Thymus (tissue), 14 donors: ENCODE measurements at places on chromosomes 2 and 18.

DNA sequence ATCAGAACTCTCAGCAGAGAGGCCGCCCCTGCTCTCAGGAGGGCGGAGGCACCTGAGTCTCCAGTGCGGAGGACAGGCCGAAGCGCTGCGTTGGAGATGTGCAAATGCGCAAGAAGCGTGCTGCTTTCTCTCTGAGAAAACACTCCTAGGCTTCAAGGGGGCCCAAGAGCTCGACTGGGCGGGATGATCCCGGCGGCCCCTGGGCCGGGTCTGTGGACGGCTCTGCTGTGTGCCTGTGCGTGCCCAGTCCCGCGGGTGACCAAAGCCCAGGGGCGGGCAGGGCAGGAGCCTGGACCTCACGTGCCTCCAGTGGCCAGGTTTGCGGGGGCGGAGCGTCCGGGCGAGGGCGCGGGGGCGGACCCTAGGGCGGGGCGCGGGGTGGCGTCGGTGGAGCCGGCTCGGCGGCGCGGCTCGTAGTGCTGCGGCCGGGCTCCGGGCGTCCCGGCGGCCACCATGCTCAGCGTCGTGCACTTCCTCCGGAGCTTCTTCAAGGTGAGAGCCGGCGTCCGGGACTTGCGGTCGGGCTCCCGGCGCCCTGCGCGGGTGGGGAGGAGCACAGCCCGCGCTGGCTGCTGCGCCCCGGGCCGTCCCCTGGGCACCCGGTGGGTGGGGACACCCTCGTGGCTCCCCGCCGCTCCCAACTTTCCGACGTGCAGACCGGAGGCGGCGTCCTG, at the start of gene ARHGEF4:
ARHGEF4 (plus strand) TSS at position 414 of the 674 bp plus-strand sequence; CDS start at position 454, 40 bp downstream.
- DNase-seq = no peak

GRCh38 chr2:36462311-36462935, 106.8 kb downstream of the CRIM1 start:
- no peak for DNase-seq

- no peak for DNase-seq
These were observed 1.5 kb downstream of the KIF1A start for GRCh38 chr2:240818293-240819125.

GRCh38 chr2:37350034-37350433, 5.6 kb downstream of the QPCT start:
- DNase-seq = no peak
